LHCN-M2 (cell line): ENCODE measurements at places on chromosomes 2 and 18.
A peak's percentile ranks its signal among the peaks of the same experiment; 100 is the strongest.

DNA sequence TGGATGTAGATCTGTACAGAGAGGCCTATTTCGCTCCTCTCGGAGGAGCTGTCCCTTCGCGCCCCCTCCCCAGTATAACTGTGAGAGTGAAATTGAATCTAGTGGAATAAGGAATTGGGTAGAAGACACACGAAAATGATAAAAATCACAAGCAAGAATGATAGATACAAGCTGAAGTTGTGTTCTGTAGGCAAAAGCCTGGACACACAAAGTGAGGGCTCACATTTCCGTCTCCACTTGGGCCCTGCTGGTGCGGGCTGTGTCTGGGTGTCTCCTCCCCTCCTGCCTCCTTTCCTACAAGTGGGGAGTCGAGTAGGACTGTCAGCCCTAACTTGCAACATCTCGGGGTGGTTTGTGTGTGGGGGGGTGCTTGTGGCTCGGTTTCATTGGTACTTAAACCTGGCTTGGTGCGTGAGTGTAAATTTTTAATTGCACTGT lies 457 bp upstream of the SP9 start:
- DNase-seq, result no peak

DNA sequence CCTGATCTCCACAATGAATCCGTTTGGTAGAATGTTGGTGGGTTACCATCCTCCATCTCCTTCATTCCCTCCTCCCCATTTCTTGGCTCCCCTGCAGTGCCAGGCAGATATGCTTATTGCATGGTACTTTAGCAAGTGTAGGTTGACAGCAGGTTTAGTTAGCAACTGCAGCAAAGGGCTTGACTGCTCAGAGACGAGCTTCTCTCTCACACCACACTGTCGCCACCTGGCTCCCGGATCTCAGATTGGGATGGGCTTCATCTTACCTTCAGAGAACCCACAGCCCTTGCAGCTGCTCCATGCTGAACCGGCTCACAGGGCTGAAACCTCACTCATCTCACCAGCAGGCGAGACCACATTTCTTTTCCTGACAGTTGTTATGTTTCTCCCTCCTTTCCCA lies 88.8 kb downstream of the VWA3B start:
- DNase-seq, result peak; percentile 26

DNA sequence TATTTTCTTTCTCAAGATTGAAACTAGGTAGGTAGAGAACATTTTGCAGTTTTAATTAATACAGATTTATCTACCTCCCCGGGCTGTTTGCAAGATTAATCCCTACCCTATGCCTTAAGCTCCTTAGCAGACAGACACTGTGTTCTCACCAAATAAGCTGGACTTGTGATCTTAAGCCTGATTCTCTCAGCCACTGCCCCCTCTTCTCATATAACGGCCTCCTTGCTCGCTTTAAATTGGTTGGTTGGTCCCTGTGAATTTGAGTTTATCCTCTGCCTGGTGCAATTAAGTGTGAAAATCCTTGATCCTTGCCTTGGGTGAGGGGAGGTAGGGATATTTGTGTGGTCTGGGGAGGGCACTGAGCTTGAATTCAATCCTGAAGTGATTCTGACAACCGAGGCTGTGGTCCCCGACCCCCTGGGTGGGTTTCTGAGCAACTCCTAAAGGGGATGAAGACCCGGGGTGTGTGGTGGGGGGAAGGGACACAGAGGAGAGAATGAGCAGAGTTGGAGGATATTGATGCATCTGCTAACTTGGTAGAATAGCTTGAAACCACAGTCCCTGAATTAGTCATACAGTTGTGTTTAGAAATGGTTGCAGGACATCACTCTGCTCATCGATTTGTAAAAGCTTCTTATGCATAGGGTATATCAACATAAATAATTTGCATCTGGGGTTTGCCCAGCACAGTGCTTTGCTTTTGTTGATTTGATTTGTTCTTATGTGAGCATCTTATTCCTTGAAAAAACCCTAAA lies 36.9 kb upstream of the NCKAP5 start:
- DNase-seq, result no peak

DNA sequence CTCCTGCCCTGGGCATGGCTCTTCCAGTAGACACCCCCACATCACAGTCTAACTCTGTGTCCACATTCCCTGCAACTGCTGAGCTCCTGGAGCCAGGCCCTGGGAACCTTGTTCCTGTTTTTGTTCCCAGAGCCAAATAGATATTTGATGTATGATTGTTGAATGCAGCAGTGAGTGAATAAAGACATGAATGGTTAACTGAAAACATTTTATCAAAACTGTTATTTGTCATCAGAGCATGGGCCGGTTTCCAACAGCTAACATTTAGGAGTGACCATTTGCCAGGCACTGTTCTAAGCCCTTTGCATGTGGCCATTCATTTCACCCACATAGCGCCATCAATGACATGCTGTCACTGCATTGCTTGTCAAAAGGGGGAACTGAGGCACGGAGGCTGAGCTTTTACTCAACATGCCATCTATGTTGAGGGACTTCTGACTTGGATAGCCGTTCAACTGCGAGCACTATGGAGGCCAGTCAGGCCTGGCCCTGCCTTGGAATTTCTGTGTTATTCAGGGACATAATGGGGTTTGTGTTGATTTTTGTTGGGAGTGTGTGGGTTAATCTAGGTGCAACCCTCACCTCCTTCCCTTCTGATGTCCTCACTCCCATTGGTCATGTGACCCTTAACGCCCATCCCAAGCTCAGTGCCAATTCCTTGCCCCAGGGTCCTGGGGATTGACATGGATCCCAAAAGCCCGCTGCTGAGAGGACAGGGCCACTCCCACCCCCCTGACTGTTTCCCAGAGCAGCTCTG lies 12.6 kb downstream of the IL1R1 start:
- DNase-seq, result no peak

DNA sequence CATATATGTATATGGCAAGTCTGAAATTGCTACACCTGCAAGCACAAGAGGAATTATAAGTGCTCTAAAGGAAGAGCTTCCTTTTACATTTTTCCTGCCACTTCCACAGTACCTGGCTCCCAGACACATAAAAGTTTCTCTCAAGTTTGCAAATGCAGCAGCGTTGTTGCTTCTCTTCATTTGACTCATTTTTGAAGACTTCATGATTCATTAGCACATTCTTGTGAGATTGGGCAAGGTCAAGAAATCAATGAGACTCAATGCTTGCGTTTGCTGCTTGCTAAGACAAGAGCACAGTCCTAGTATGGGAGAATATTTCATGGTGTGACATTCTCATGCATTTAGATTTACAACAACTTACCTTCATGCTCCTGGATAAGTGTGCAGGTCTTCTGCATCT lies 42.6 kb upstream of the PDCL3 start:
- no peak for DNase-seq

- no peak for DNase-seq
These were observed 1.7 kb upstream of the MGAT5 start for GRCh38 chr2:134252092-134252750.

- DNase-seq, result no peak
These were observed 81.3 kb downstream of the CERKL start for GRCh38 chr2:181575650-181576025.

DNA sequence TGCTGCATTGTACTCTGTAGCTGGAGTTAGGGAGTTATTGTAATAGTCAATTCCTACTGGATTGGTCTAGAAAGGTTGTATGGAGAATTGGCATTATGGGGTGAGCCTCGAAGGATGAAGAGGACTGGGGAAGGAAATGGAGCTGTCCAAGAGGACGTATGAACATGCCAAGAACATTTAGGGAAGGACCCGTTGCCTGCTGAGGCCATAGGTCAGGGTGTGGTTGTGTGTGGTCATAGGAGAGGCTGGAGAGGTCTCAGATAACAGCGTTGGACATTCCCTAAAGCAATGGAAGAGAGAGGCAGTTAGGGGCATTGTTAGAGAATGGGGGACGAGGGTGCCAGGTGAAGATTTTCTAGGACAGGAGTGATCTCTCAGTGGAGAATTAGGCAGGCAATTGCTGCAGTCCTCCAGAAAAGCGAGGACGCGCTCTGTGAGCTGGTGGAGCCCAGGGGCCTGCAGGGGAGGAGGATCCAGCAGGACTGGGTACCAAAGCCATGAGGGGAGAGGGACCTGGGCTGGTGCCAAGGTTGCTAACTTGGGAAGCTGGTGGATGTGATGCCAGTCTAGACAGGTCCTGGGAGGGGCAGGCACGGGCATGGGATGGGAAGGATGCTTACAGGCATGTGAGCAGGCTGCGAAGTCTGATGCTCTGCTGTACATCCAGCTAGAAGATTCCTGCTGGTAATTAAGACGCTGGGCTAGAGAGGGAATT lies 9.4 kb upstream of the PSD4 start:
- no peak for DNase-seq

DNA sequence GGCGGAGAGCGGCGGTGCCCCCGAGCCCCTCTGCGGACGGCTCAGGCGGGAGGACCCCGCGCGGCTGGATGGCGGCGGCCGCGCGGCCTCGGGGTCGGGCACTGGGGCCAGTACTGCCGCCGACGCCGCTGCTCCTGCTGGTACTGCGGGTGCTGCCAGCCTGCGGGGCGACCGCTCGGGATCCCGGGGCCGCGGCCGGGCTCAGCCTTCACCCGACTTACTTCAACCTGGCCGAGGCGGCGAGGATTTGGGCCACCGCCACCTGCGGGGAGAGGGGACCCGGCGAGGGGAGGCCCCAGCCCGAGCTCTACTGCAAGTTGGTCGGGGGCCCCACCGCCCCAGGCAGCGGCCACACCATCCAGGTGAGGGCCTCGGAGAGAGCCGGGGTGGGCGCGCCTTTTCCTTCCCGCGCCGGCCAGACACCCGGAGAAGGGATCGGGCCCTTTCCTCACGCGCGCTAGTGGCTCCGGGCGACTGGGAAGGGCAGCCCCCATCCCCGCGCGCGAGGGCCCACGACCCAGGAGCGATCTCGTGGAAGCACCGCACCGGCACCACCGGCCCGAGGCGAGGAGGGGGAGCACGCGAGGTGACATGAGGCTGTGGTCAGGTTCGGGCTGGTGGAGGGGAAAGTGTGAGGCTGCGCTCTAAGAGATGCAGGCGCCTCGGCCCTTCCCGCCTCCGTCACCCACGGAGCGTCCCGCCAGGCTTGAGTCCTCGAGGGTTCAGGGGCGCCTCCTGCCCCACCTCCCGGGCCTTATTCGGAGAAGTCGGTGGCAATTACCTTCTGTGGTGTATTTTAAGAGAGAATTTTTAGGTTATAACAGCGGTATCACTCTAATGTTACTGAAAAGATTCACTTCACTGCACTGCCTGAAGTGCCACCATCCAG lies 607 bp downstream of the LAMA3 start:
- no peak for DNase-seq

- no peak for DNase-seq
These were observed 713.6 kb upstream of the POU3F3 start for GRCh38 chr2:104140361-104140760.
